ENCODE measurements at places on chromosomes 6 and 20.

GRCh38 chr6:14310960-14311359, 193.4 kb downstream of the CD83 start:
- DNase-seq: no peak

DNA sequence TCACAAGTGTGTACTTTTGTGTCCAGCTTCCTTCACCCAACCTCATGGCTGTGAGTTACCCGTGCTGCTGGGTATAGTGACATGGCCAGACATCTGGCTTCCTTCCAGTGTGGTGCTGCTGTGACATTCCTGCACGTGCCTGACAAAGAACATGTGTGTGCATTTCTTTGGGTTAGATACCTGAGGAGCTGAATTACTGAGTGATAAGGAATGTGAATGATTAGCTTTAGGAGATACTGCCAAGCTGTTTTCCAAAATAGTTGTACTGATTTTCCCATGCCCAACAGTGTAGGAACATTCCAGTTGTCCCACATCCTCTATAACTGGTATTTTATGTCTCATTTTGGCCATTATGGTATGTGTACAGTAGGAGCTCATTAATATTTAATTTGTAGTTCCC, 132.5 kb downstream of the PREX1 start:
- no peak for DNase-seq

- no peak for DNase-seq
Measured at GRCh38 chr6:35488517-35488862, 8.4 kb downstream of the TEAD3 start.

DNA sequence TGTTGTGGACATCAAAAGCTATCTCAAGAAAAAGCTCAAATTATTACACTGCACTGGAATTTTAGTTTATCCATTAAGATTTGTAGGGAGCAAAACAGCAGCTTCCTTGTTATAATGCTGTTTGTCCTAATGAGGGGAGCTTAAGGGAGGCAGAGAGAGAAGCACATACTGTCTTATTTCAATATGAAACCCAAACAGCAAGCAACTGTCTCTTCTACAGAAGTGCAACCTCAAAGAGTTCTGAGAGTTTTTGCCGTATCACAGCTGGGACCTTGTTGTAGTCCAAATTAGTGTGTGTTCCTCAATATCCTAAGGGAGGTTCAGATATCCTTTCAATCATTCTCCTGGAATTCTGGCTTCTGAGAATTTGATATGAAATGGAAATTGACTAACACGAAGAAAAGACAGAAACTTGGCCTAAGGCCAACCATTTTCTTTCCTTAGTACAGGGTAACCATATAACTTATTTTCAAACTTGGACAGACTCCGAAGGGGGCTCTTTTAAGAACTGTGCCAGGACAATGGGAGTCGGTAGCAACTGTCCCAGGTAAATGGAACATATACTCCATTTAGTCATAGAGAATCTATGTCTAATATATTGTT, 149.3 kb upstream of the CCN2 start:
- no peak for DNase-seq

Data from cardiac fibroblast (primary cell).